Activated CD4-positive, alpha-beta T cell treated with anti-CD3 and anti-CD28 coated beads, Interleukin-2, amount 10 ng/mL, durations not matched to agents 24 days and 14 days (primary cell): ENCODE measurements at places on chromosomes 1 and 21.
A peak's percentile ranks its signal among the peaks of the same experiment; 100 is the strongest.

DNA sequence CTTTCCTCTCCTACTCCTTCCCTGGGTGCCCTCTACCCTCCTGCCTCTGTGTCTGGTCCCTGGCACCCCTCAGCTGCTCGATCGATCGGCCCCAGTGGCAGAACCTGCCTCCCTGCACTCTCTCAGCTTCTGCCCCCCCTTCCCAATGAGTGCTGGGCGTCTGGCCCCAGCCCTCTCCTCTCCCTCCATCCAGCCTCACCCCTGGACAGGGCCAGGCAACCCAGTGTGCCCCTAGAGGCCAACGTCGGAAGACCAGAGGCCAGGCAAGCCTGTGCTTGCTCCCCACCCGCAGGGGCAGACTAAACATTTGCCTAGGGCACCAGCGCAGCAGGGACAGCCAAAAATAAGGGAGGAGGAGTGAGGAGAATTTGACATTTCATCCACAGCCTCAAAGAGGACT is 43.5 kb downstream of the LGR6 start:
- peak; percentile 74 for DNase-seq

- DNase-seq: no peak
Measured at GRCh38 chr1:74368335-74368734, 133.1 kb downstream of the TNNI3K start.

GRCh38 chr1:198491596-198491995 is 48.9 kb downstream of the ATP6V1G3 start:
- DNase-seq: no peak

DNA sequence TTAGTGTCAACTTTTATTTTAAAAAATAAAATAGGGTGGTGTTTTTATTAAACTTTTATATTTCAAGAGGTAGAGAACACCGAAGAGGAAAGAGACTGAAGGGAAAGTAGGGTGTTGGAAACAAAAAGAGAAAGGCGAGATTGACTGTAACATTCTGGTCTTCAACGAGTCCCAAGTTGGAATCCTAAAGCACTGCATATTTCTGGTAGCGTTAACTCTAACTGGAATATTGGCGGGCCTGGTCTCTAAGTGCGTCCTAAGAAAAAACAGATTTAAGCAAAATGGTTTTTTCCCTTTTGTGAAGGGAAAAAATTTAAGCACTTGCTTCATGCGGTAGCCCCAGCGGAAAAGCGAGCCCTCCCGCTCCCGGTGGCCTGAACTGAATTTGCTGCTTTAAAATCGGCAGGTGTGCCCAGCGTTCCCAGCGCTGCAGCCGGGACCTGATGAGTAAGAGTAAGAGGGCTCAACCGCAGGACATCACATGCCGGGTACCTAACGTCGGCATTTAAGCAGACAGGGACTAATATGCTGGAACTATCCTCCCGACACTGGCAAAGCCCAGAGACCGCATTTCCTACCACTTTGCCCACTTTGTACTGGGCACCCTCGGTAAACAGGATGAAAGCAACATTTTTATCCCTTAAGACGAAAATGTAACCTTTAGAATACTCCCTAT is 30.5 kb upstream of the NFIA start:
- no peak for DNase-seq

- no peak for DNase-seq
Measured at GRCh38 chr1:50634251-50634650, 211.0 kb upstream of the DMRTA2 start.

- DNase-seq: no peak
Measured at GRCh38 chr1:157418659-157419058, 133.7 kb downstream of the FCRL5 start.

- DNase-seq: peak; percentile 53
Measured at GRCh38 chr1:228217551-228218344, 9.9 kb downstream of the OBSCN start.
